ENCODE measurements at places on chromosomes 1 and 21.

DNA sequence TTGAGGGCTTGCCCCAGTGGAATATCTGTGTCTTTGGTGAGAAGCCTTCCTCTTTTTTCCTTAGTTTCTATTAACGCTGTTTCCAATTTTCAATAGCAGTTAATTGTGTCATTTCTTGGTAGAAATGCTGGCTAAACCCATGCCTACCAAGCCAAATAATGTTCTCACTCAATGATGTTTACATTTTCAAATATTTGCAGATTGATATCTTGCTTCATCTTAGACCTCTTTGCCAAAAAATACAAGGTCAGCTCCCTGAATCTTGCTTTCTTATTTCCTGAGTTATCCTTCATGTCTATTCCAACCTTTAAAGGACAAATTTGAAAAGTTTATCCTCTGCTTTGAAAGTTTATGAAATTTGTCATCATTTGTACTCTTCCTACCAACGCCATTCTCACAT lies 5.1 kb downstream of the KCNJ15 start:
- no peak for DNase-seq

DNA sequence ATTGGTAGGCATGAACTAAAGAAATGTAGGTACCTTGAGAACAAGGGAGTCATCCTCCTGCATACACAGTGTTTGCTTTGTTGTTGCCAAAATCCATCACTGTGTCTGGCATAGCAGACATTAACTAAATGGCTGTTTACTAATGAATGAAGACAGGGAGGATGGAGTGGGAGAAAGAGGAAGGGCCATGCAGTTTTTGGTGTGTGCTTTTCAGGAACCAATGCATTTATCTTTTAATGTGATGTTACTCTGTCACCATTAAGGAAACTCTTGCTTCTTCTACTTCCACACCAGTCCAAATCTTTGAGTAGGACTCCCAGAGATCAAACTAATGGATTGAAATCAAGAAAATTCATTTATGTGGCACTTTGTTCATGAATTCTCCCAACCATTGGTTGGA lies 55.6 kb upstream of the DUSP10 start:
- DNase-seq = no peak

- no peak for DNase-seq
These were observed 376.9 kb downstream of the GPATCH2 start for GRCh38 chr1:217253985-217254384.

DNA sequence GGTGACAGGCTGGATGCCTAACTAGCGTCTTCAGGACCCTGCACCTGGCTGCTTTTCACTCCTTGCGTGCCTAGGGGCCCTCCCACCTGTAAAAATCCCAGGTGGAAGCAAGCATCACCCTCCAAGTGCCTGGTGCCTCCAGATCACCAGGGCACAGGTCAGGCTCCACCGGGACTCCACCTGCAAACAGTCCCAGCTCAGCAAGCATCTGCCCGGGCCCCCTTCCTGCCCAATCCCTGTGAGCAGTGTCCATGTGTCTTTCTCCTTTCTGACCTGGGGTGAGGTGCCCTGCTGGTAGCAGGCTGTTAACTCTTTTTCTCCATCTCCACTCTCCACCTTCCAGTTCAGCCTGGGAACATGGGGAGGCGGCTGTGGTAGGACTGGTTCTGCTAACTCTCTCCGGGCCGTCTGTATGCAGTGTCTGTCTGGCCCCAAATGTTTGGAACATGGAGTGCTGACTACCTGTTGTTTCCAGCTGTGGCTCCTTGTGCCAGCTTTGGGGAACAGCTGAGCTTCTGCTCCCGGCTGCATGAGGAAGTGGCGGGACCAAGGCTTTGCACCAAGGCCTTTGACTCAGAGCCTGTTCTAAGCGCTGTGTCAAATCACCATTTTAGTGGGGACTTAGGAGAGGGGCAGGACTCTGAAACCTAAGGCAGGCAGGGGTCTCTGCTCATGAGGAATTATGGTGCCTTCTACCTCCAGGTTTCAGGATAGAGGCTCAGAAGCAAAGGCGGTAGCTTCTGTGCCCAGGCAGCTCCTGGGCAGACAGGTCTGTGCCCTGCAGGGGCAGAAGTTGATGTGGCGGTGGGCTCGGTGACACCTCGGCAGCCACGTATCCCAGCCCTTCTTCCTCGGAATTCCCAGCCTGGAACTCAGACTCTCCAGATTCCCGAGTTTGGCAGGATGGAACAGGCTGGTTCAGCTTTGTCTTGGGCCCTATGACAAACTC lies 5.5 kb downstream of the GPR137B start:
- no peak for DNase-seq

DNA sequence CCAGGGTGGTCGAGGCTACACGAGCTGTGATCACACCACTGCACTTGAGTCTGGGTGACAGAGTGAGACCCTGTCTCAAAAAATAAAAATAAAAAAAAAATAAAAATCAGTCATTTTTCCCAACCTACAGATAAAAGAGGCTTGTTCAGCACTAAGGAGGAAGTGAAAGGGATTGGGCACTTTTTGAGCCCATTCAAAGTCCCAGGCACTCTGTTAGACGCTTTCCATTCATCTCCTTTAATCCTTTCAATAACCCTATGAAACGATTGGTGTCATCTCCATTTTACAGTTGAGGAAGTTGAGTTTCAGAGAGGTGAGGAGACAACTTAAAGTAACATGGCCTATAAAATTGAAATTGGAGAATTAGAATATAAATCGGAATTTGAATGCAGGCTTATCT lies 10.4 kb upstream of the AGO4 start:
- DNase-seq = no peak

DNA sequence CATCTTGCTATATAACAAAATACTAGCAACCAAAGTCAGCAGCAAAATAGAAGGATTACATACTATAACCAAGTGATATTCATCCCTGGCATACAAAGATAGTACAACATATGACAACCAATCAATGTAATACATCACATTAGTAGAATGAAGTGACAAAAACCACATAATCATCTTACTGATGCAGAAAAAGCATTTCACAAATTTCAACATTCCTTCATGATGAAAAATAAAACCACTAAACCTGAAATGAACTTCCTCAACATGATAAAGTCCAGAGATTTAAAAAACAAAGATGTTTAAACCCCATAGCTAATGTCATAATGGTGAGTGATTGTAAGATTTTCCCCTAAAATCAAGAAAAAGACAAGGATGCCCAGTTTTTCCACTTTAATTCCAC lies 18.6 kb downstream of the RO60 start:
- no peak for DNase-seq

DNA sequence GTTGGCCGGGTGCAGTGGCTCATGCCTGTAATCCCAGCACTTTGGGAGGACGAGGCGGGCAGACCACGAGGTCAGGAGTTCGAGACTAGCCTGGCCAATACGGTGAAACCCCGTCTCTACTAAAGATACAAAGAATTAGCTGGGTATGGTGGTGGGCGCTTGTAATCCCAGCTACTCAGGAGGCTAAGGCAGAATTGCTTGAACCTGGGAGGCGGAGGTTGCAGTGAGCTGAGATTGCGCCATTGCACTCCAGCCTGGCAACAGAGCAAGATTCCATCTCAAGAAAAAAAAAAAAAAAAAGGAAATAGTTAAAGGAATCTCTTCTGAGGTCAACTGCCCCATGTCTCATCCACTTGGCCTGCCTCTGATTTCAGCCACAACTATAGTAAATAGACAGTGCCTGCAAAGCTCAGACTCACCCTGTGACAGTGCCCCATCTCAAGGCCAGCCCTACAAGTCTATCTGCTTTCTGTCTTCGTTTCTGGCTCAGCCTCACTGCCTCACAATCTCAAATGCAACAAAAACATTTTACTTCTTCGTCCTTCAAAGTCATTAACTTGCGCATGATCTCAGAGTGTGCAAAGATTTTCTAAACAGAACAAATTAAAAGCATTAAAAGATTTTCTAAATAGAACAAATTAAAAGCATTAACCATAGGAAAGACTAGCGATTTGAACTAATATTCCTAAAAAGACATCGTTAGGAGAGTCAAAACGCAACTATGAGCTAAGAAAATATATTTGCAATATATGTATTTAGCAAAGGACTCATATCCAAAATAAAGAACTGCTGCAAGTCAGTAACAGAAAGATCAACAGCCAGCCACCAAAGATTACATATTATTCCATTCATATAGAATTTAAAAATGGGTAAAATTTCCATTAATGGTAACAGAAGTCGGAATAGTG lies 65.0 kb upstream of the PRDX6 start:
- no peak for DNase-seq

GRCh38 chr21:33569991-33570390 lies 18.5 kb downstream of the DONSON start:
- no peak for DNase-seq

DNA sequence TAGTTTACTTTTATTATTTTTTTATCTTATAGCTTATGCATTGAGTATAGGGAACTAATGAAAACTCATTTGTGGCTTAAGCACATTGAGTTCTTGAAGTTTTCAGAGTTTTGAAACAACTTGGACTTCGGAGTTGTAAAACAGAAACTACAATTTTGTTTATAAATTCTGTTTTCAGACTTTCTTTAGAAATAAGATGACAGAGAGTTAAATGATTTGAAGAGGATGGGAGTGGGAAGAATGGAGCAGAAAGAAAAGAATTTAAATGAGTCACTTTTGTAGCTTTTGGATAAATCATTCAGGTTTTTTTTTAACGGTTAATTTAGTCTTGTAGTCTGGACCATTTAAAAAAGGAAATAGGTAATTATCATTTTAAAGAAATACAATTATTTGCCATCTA lies 32.3 kb downstream of the INKA2 start:
- DNase-seq = no peak

DNA sequence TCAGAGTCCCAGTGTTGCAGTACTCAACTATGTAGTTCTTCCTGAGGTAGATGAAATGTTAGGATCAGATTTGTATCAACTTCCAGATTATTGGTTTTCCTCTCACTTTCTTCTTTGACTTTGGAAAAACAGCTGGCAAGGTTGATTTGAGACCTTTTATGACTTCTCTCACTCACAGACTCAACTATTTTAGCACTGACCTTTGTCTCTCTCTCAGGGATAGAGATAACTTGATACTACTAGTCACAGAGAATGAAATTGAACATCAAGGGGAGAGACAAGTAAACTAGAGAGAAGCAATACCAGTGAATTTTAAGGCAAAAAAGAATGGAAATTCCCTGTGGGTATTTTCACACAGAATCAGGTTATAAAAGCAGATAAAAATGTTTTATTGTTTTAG lies 159.7 kb upstream of the B3GALT2 start:
- no peak for DNase-seq

GRCh38 chr1:199734186-199734585 lies 293.3 kb upstream of the NR5A2 start:
- DNase-seq = no peak

- no peak for DNase-seq
These were observed 5.2 kb downstream of the INSRR start for GRCh38 chr1:156853761-156854160.

DNA sequence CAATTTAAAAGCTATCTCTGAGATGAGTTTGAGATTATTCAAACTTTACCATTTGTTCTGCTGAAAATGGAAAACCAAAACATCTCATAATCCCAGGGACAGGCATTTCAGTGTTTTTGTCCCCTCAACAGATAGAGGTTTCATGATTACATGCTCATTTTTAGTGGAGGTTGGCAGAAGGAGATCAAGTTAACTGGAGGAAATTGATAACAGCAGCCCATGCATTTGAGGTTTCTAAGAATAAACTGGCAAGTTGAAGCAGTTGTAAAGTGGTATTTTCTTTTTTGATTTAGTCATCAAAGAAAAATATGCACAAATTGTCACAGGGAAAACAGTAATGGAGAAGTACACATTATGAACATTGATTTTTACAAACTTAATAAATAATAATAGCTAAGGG lies 205.8 kb downstream of the PLA2G4A start:
- no peak for DNase-seq

DNA sequence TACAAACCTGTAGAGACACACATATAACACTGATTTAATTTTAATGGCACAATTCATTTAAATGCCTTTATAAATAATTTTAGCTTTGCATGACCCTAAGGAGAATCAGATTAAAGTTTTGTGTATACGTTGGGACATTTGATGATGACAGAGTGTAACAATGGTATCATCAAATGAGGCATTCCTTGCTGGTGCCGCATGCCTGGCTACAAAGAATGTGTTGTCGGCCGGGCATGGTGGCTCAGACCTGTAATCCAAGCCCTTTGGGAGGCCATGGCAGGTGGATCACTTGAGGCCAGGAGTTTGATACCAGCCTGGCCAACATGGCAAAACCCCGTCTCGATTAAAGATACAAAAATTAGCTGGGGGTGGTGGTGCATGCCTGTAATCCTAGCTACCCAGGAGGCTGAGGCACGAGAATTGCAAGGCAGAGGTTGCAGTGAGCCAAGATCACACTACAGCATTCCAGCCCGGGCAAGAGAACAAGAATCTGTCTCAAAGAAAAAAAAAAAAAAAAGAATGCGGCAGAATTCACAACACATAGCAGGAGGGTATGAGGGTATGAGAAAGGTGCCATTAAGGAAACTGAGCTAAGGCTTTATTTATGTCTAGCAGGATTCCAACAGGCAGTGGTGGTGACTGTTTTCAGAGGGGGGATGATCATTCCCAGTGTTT lies 58.9 kb downstream of the PTPN14 start:
- no peak for DNase-seq

GRCh38 chr1:78678324-78678723 lies 28.7 kb downstream of the IFI44 start:
- DNase-seq = no peak

DNA sequence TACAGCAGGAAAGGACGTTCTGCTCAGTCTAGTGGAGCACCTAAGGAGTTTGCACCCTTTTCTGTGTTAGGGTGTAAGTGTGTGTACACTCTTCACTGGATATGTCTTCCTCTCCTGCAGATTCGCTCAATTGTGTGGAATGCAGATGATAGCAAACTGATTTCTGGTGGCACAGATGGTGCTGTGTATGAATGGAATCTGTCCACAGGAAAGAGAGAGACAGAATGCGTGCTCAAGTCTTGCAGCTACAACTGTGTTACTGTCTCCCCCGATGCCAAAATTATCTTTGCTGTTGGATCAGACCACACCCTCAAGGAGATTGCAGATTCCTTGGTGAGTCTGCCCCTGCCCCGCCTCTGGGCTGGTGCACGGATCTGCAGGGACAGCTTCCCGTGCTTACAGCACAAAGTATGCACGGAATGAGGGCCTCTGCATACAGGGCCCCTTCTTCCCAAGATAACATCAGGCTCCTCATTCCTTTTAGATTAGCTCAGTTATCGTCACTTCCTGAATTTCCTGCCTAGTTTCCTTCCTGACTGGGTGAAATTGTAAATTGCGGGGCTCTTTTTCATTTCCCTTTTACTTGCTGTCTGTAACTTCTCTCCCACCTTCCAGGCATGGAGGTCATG lies 34.6 kb downstream of the CFAP57 start:
- DNase-seq = peak; percentile 93

- DNase-seq = no peak
These were observed 15.1 kb downstream of the SH2D2A start for GRCh38 chr1:156801409-156802121.

GRCh38 chr1:23718482-23718881 lies 24.8 kb upstream of the ELOA start:
- peak; percentile 44 for DNase-seq

Data from lung microvascular endothelial cell (primary cell).